ENCODE measurements at places on chromosomes 3 and 15.

DNA sequence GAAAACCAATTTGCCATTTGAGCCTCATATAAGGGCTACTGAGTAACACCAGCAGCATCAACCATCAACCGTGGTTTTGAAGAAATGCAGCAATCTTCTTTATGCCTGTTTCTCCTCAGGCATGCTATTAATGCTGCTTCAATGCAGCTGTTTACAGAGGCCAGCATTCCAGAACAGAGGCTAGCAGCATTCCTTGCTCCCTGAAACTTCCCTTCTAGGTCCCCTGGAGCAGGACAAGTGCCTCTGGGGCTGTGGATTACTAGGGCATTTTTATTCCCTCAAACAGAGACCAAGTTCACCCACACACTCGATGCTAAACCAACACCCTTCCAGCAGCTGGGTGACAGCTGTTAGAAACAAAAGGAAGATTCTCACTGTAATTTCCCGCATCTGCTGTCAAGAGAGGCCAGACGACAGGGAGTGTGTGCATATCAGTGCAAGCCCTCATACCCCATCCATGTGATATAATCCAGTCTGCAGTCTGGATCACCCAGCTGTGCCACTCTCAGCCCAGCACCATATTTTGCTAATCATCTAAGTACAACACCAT, 57.5 kb downstream of the HOMER2 start:
- no peak for DNase-seq

GRCh38 chr3:68007621-68008226, 353.3 kb upstream of the SUCLG2 start:
- DNase-seq: no peak

- DNase-seq: no peak
These were observed 21.4 kb upstream of the CELF6 start for GRCh38 chr15:72341361-72341760.

- no peak for DNase-seq
These were observed 88.2 kb upstream of the ZNF385D start for GRCh38 chr3:21839176-21839575.

GRCh38 chr3:87996882-87997281, 61.9 kb downstream of the CGGBP1 start:
- DNase-seq: no peak

- no peak for DNase-seq
These were observed 68.9 kb downstream of the CHRNA7 start for GRCh38 chr15:32099097-32099785.

All from GOT3 (cell line).